ENCODE measurements at places on chromosomes 3 and 15.

- DNase-seq = no peak
Observed at GRCh38 chr3:55491296-55491816, 4.2 kb upstream of the WNT5A start.

GRCh38 chr3:10289787-10290355 is 2.9 kb downstream of the GHRL start:
- DNase-seq = no peak

GRCh38 chr3:159856590-159857104 is 132.0 kb upstream of the IL12A start:
- DNase-seq = no peak

DNA sequence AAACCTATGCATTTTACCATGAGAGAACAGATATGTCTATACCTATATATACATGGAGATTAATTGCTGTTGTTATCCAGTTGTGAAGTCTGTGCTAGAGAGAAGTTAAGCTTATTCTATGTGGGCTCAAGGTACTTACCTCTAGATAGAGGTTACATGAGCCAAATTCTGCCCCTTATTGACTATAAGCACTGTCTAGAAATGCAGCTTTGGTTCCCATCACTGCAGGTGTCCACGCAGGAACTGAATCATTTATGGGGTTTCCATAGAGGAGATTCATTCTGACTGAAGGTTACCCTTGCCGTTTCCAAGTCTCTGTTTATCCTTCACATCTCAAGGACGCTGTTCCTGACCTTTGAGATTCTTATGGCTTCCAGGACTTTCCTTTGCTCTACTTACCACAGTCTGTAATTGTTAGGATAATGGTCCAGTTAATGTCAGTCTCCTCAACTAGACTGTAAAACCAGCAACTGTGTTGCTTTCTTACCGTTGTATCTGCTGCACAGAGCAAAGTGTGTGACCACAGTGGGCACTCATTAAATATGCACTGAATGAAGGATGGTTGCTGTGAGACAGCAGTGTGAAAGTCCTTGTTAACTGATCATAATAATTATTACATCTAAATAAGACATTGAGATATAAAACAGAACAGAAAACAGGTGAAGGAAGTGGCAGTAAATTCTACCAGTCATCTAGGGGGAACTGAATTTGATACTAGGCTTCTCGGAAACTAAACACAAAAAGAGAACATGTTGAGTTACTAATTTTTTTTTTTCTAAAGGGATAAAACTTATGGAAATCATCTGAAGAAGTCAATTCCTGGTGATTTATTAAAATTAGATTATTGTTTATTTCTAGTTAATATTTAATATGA is 44.0 kb upstream of the BCL6 start:
- DNase-seq = no peak

DNA sequence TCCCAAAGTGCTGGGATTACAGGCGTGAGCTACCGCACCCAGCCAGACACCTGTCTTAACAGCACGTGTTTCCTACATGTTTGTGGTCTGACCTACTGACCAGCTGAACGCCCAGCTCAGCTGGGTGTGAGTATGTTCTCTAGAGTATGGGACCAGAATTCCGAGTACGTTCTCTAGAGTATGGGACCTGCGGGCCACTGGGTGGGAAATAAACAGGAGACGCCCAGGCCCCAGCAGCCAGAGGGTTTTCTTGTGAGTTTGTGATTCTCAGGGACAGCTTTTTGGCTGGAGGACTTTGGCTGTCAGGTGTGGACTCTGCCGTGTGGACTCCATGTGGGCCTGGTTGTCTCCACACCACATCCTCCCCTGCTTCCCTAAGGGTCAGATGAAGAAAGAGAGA is 87.3 kb downstream of the CHRD start:
- DNase-seq = no peak

DNA sequence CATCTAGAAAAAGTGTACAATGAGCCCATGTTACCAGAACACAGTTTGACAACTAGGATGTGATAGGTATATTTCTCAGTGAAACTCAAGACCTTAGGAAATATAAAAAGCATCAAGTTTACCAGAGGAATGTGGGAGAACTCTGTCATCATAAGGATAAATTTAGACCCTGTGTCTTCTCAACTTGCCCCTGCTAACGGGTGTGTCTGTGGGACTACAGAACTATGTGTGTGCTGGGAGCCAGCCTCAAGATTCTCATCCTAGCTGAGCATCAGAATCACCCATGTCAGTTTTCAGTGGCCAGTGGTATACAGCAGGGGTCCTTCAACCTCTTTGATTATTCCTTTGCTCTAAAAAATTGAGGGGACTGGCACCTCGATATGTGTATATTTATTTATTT is 393.3 kb downstream of the PLCL2 start:
- no peak for DNase-seq

GRCh38 chr3:146747051-146747450 is 141.9 kb upstream of the PLSCR5 start:
- DNase-seq = no peak

- DNase-seq = no peak
Observed at GRCh38 chr3:117706756-117707155, 997.2 kb downstream of the TUSC7 start.

DNA sequence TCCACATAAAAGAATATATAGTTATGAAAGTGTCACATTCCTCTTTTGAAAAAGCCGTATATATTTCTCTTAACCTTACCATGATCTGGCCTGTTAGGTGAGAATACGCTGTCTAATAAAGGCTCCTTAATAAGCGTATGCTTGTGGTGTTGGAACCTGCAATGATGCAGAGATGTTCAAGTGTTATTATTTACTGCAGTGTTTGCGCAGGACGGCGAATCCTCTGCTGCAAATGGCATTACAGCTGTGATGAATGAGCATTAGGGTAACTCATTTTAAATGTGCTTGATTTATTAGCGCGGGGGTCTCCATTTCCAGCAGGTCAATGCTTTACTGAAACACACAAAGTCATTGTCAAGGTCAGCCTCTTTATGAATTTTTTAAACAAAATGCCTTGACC is 94.6 kb downstream of the CDIN1 start:
- DNase-seq = no peak

GRCh38 chr3:101850246-101851051 is 1.1 kb downstream of the NFKBIZ start:
- no peak for DNase-seq

DNA sequence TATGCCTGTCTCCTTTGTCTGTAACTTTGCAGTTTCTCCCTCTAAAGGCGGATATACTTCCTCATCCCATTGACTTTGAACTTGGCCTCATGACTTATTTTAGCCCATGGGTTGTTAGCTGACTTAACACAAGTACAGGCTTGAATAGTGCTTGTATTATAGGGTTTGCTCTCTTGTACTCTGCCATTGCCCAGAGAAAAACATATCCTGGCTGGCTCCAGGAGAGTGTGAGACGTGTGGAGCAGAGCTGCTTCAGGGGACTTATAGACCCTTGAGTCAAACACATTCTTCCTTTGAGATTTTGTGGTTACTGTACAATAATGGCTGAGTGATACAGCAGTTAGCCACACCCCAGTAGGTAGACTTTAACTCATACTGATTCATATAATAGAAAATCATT is 124.0 kb downstream of the RAP2B start:
- DNase-seq = no peak

DNA sequence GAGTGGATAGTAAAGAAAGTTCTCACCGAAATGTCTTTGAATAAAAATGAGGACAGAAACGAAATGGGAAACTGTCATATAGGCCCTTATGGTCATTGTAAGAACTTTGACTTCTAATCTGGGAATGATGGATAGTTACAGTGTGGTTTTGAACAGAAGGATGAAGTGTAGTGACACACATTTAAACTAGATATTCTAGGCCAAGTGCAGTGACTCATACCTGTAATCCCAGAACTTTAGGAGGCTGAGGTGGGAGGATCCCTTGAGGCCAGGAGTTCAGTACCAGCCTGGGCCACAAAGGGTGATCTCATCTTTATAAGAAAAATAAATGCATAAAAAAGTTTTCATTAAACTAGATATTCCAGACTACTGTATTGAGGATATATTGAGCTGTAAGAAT is 452.8 kb downstream of the ROBO1 start:
- no peak for DNase-seq

DNA sequence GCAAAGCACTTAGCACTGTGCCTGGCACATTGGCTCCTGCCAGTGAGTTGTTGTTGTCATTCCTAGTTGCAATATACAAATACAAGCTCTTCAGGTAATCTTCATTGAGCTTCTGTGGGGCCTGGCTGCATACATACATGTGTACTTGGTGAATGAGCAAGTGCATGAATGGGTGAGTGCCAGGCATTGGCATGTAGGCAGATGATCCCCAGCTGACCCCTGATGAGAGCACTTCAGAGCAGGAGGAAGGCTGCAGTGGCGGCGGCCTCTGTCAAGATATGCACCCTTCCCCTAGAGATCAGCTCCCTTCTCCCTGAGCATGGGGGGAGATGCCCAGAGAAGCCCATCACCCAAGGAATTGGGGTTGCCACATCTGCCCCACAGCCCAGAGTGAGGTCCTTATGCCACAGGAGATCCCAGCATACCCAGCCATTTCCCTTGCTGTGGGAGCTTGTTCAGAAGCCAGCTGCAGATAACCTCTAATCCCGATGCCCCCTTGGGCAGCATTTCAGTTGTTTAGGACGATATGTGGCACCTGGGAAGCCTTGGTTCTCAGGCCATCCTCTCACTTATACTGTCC is 8.8 kb downstream of the CACNA2D3 start:
- no peak for DNase-seq

- DNase-seq = no peak
Observed at GRCh38 chr3:46998121-46998851, 18.8 kb downstream of the NBEAL2 start.

GRCh38 chr3:159775372-159775961 is 213.2 kb upstream of the IL12A start:
- peak; percentile 62 for DNase-seq

DNA sequence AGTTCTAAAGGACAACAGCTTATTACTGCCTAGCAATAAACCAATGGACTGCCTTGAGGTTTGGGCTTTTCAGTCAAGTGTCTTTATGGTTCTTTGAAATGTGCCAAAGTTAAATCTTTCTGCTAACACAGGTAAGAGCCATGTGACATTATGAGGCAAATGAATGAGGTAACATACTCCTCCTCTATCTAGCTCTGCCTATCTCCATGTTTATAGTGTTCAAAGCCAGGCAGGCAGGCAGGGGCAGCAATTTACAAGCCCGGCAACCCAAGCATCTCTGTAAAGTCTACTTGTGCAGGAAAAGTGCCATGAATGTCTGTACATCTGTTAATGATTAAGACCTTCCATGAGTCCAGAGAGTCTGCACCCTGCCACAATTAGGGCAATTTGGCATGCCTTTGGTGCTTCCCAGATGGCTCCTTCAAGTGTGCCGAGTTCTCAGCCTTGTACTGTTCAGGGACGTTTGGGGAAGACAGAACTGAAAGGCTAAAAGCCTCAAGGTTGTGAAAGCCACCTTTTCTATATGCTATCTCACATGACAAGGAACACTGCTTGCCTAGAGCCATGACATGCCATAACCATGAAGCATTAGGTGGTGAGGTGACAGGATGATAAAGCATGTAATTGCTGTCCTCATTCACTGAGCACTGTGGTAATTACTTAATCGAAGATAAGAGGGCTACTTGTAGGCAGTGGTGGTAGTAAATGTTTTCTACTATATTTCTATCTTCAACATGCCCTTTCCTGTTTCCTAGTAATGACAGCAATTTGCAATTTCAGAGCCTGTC is 41.4 kb upstream of the EIF1B start:
- DNase-seq = no peak

GRCh38 chr3:17983106-17983505 is 240.7 kb upstream of the TBC1D5 start:
- no peak for DNase-seq

GRCh38 chr3:138328341-138328740 is 1.3 kb downstream of the NME9 start:
- no peak for DNase-seq

DNA sequence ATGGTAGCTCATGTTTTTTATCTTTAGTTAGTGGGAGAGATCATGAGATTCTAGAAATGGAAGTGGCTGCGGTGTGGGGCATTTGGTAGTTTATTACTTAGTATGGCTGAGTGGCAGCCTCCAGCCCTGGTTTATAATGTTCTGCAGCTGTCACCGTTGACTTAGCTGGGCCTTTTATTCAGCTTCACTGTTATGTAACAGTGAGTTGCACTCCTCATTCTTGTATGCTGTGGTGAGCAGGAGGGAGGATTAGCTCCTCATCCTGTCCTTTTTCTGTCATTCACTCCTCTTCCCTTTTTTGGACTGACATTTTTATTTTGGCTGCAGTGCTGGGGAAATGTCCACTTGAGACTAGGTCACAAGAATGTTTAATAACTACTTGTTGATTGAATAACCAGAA is 29.5 kb downstream of the RAD54L2 start:
- DNase-seq = no peak

DNA sequence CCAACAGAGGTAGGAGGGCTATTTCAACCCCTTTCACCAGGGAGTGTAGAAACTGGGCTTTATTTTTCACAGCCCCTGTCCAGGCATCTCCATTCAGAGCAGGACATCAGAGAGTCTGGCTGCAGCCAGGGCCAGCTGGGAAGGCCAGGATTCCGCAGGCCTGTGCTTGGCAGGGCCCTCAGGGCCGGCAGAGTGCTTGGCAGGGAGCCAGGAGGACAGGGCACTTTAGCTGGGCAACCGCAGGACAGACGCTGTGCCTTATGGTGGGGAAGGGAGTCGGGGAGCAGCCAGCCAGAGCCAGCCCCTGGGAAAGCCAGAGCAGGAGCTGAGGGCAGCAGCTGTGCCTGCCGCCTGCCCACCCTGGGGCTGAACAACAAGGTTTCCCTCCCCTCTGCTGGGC is 34.5 kb upstream of the IQCF6 start:
- DNase-seq = peak; percentile 38

DNA sequence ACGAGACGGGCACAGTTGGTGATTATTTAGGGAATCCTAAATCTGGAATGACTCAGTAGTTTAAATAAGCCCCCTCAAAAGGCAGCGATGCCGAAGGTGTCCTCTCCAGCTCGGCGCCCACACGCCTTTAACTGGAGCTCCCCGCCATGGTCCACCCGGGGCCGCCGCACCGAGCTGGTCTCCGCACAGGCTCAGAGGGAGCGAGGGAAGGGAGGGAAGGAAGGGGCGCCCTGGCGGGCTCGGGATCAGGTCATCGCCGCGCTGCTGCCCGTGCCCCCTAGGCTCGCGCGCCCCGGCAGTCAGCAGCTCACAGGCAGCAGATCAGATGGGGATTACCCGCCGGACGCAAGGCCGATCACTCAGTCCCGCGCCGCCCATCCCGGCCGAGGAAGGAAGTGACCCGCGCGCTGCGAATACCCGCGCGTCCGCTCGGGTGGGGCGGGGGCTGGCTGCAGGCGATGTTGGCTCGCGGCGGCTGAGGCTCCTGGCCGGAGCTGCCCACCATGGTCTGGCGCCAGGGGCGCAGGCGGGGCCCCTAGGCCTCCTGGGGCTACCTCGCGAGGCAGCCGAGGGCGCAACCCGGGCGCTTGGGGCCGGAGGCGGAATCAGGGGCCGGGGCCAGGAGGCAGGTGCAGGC is 318.0 kb downstream of the FGF12 start:
- peak; percentile 48 for DNase-seq

Data from left hindlimb (tissue), 1 donor.